ENCODE measurements at places on chromosomes 13 and 19.

DNA sequence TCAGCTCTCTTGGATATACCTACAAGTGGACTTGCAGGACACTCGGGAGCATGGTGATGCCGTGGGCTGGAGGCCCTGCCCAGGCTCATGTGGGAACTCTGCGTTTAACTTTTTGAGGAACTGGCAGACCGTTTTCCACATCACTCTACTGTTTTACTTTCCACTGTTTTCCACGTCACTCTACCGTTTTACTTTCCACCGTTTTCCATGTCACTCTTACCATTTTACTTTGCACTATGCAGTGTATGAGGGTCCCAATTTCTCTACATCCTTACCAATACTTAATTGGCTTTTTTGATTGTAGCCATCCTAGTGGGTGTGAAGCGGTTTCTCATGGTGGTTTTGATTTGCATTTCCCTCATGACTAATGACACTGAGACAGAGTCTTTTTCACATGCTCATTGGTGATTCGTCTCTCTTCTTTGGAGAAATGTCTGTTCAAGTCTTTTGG is 40.5 kb downstream of the GATAD2A start:
- DNase-seq: no peak

DNA sequence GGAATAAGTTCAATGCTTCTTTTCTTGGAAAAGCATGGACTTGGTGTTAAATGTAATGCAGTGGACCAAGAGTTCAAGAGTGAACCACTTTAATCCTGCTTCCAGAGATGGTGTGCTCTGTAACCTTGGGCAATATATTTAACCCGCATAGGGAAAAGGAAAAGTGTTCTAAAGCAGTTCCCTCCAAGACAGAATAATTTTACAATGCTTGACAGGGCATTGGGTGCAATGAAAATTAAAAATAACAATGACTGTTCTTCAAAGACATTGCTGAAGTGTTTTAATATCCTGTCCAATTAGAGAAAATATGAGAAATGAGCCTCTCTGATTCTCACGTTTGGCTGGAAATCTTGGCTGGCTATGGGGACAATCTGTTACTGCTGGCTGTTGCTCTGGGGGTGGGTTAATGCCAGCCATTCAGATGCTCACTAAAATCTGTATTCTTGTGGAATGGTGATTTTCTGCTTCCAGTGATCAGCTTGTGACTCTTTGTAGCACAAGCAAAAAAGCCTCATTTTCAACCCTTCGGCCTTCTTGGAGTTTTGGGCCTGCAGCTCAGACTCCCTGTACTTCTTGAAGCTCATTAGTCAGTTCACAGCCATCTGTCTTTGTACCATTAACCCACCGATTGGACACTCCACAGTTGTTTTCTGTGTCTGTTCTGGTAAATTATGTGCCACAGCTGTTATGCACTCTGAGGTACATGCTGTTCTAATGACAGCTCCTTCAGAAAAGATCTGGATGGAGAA is 310.6 kb downstream of the LMO7 start:
- DNase-seq: peak; percentile 5

- DNase-seq: no peak
These were observed 13.9 kb downstream of the GPX4 start for GRCh38 chr19:1117654-1118053.

DNA sequence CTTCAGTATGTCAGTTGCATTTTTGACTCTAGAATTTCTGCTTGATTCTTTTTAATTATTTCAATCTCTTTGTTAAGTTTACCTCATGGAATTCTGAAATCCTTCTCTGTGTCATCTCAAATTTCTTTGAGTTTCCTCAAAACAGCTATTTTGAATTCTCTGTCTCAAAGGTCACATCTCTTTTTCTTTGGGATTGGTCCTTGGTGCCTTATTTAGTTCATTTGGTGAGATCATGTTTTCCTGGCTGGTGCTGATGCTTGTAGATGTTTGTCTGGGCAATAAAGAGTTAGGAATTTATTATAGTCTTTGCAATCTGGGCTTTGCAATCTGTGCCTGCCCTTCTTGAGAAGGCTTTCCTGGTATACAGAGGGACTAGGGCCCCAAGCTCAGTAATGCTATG is 18.5 kb upstream of the KBTBD7 start:
- DNase-seq: no peak

DNA sequence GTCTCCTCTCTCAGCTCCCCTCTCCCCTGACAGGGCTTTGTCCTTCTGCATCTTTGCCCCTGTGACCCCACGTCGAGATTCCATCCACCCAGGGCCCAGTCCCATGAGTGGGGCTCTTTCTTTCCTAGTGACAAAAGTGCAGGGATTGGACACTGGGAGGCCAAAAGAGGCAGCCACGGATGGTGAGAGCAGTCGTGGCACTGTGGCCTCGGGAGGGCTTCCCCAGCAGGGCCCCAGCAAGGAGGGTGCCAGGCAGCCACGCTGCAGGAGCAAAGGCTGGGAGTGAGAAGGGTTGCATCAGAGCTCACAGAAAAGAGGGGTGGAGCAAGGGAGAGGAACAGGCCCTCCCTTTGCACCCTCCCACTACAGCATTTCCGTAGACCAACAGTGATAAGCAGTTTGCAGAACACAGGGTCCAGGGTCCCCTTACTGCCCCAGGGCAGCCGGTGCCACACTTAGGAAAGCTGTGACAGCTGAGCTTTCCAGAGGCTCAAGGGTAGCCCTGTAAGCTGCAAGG is 4.9 kb downstream of the ZSCAN1 start:
- no peak for DNase-seq

DNA sequence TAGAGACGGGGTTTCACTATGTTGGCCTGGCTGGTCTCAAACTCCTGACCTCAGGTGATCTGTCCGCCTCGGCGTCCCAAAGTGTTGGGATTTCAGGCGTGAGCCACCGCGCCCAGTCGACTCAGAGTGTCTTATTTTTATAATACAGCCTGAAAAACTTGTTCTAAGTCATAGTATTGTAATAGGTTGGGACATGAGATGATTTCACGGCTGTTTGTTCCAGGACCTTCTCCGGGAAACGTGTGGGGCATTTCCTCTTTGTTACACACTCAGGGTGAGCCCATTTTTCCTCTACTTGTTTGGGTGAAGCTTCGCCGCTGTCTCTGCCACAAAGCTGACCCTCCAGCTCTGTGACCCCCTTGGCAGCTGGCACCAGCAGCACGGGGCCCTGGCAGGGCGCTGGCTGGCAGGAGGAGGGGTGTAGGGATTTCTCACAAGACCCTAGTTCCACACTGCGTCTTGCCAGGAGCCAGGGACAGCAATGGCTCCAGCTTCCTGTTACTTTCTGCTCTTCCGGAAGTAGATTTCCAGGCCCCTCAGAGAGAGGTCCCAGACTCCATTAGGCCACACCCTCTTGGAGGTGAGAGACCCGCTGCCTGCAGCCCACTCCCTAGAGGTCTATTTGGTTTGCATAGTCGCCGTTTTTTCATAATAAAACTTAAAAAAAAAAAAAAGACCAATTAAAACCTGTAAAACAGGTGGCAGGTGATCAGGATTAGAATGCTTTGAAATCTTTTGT is 15.6 kb downstream of the FGF21 start:
- no peak for DNase-seq

- no peak for DNase-seq
These were observed 2.6 kb downstream of the LHB start for GRCh38 chr19:49014123-49014869.

DNA sequence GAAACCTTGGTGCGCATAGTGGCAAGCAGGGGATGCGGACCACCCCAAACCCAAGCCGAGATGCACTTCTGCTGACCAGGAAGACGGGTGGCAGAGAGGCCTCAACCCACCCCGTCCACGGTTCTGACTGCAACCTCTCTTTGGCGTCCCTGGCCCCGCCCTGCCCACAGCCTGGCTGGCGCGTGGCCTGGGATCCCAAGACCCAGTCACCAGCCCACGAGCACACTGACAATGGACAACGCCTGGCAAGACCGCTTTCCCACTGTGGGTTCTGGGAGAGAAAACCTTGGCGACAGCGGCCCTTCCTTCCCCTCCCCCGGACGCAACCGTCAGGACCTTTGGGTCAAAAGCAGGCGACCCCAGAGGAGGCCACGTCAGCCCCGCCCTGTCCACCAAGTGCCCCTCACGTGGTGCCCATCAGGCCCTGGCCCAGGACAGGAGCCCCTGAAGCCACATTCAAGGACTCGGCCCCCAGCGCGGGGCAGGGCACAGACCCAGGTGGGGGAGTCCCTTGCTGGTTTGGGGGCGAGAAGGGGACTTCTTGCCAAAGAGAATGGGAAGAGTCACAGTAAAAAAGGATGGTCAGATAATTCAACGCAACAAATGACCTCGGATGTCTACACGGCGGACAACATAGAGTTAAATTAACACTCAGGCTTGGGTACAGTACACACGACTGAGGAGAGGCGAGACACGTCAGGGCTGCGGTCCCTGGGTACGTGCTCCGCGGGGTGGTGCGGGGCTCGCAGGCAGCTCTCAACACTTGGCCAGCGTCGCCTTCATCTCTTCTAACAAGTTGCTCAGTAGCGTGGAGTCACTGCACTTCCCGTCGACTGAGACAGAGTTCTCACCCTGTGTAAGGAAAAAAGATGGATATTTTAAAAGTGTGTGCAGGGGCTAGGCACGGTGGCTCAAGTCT is 5.0 kb downstream of the IZUMO4 start:
- peak; percentile 80 for DNase-seq

DNA sequence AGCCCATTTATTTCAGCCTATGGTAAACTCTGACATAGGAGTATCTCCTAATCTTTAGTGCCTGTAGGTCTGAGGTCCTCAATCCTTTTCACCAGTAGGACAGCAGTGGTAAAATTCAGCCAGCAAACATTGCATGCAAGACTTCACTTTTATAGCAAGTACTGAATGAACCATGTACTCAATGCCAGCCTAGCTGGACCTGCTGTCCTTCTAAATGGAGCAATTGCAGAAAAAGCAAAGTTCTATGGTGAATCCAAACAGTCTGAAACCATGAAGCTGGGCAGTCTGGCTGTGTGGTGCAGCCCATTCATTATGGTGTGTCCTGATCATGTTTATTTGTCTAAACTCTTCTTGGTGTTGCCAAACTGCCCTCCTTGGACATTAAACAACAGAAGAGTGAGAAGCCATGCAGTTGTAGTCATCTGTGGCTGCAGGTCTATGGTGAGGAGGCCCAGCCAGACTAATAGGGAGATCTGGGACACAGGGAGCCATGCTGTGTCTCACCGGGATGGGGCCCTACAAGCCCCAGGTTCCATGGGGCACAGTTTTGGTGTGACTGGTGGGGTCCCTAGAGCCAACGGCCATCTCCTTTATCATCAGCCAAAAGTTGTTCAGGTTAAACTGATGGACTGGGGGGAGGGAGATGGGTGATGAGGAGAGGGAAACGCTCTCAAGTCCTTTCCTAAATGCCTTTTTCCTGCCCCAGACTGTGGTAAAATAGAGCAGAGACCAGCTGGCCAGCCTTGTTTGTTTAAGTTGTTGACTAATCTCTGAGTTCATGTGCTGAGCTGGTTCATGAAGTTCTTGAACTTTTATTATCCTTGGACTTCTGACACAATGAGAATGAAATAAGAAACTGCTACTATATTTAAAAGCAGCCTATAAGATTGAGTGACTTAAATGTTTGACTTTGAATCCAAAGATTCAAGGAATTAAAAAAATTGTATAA is 20.6 kb upstream of the TNFSF11 start:
- no peak for DNase-seq

DNA sequence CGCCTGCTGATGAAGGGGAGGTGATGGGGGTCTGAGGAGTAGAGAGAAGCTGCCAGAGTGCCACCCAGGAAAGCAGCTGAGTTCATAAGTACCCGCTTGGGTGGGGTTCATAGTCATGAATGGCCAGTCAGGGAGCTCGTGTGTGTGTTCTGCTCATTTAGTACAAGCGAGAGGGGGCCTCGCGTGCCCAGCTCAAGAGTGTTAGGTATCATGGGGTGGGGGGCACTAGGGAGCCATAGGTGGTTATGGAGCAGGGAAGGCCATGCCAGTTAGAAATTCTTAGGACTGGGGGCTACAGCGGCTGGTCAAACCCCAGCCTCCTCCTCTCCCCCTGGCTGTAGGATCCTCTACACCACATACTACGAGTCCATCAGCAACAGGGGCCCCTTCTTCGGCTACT is 46.8 kb downstream of the CD320 start:
- DNase-seq: no peak

GRCh38 chr19:39385629-39386411 is 5.1 kb downstream of the PAF1 start:
- DNase-seq: no peak

DNA sequence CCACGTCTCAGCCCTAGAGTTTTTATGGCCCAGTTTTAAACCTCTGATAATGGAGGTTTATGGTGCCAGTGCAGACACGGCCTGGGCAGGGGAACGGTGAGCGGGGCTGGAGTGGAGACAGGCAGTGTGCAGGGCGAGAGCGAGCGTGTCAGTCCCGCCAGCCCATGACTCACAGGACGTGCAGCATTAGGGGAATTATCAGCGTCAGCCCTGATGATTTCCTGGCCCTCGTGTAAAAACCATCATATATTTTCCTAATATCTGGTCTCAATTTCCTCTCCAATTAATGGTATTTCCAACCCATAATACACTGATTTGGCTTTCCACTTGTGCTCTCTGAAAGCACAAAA is 104.6 kb upstream of the VSTM2B start:
- DNase-seq: no peak

- no peak for DNase-seq
These were observed 5.9 kb downstream of the TRAPPC6A start for GRCh38 chr19:45172173-45172572.

DNA sequence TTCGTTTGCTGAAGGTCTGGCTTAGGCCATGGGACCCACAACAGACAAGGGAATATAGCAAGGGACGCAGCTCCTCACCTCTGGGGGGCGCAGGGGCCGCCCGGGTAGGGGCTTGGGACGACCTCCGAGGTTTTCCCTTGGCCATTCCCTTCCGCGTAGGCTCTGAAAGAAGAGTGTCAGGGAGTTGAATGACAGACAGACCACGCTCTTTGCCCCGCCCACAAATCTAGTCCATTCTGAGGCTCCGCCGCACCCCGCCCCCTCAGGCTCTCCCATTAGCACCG is 11.4 kb upstream of the ZNF414 start:
- DNase-seq: no peak

GRCh38 chr13:73074926-73075325 is 16.1 kb downstream of the KLF5 start:
- DNase-seq: no peak

DNA sequence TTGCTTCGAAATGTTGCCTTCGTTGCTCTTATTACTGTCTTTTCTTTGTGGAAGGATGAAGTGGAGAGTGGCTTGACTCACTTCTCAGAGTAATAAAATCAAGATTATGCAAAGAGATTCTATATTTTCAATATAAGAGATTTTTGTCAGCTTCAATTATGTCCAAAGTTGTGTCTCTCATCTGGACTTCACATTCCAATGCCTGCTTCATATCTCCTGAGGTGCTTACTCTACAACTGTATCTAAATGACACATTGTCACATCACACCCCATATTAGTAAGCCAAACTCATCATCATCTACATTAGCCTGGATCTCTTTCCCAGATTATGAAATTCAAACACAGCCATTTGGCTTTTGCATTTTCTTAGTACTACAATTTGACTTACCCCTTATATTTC is 409.4 kb downstream of the DACH1 start:
- DNase-seq: no peak

DNA sequence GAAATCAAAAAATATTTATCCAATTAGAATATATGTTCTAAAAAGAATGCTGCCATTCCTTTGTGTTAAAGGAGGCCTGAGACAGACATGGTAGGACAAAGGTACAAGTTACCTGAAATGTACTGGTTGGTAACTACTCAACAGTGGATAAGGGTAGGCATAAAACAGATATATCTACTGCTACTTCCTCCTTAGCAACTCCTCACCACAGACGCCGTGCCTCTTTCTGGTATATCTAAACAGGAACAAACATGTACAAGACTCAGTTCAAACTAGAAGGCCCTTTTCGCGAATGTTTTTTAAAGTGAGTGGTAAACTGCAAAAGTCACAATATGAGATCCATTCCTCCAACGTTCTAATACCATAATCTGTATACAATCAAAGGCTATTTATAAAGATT is 86.9 kb downstream of the TBC1D4 start:
- peak; percentile 42 for DNase-seq

Data from pons (tissue), 1 donor.